ENCODE measurements at places on chromosomes 12 and 14. TPM values are rescaled to one million over a fixed set of nuclear protein-coding genes. Genes with fewer than 3 reads are reported as not detected.

The RHEBL1 gene
- 13.3 TPM for polyA plus RNA-seq

The AGAP2 gene
- polyA plus RNA-seq: 2.5 TPM

The HOXC12 gene
- not detected for polyA plus RNA-seq

The TMPRSS12 gene
- polyA plus RNA-seq: not detected

The ATP23 gene
- polyA plus RNA-seq: 15.5 TPM

GRCh38 chr14:103702497-103703432 lies 12.5 kb downstream of the XRCC3 start:
- DNase-seq: no peak
- no peak overlapping the region for H3K27ac ChIP-seq
- H3K36me3 ChIP-seq: peaks cover 47% of the 10 kb centered on the region
- no peak overlapping the region for H3K4me3 ChIP-seq
- no peaks in the 10 kb centered on the region for H3K27me3 ChIP-seq

GRCh38 chr12:127245009-127245408 lies 1022.0 kb upstream of the TMEM132C start:
- H3K36me3 ChIP-seq: no peaks in the 10 kb centered on the region
- no peak overlapping the region for H3K27ac ChIP-seq
- no peaks in the 10 kb centered on the region for H3K27me3 ChIP-seq
- no peak overlapping the region for H3K4me3 ChIP-seq
- no peak for DNase-seq

- H3K36me3 ChIP-seq: peaks cover 9% of the 10 kb centered on the region
- no peaks in the 10 kb centered on the region for H3K4me1 ChIP-seq
- H3K4me3 ChIP-seq: no peak overlapping the region
- H3K27me3 ChIP-seq: no peaks in the 10 kb centered on the region
- H3K27ac ChIP-seq: no peak overlapping the region
- no peak for DNase-seq
These were observed 97.5 kb downstream of the CRACR2A start for GRCh38 chr12:3655328-3655900.

- no peak overlapping the region for H3K27ac ChIP-seq
- H3K27me3 ChIP-seq: no peaks in the 10 kb centered on the region
- no peak overlapping the region for H3K4me3 ChIP-seq
- no peaks in the 10 kb centered on the region for H3K4me1 ChIP-seq
These were observed 73.6 kb downstream of the RBM19 start for GRCh38 chr12:113892556-113892955.

DNA sequence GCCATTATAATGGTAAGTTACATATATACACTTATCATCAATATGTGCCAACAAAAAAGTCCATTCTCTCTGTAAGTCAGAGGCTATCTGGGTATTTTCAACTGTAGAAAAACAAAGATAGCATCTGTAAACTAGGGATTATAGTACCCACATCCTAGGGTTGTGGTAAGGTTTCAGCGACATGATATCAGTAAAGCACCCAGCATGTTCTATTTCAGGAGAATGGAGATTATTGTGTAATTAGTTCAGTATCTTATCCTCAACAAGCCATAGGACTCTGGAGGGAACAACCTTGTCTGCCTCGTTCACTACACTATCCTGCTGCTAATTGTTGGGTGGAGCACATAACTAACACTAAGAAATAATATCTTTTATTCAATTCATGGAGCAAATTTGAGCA lies 19.7 kb upstream of the CKAP4 start:
- no peaks in the 10 kb centered on the region for H3K4me1 ChIP-seq
- no peak overlapping the region for H3K27ac ChIP-seq
- no peak for DNase-seq
- no peaks in the 10 kb centered on the region for H3K36me3 ChIP-seq
- H3K27me3 ChIP-seq: no peaks in the 10 kb centered on the region

DNA sequence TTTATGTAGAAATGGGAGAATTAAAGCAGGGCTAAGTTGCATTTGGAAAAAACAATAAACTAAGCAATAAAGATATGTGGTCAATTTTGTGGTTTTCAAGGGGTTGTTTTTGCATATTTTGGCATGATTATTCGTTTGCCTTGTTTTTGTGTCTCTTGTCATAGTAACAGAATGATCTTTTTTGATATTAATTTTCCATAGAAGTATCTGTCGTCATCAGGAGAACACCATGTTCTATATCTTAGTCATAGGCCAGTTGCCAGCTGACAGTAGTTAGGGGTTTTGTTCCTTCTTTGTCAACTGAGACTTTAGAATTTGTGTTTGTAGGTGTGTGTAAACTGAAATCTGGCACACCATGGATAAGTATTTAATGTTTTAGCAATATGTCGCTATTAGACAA lies 1354.8 kb downstream of the LRFN5 start:
- no peak for DNase-seq
- H3K27me3 ChIP-seq: no peaks in the 10 kb centered on the region
- H3K36me3 ChIP-seq: no peaks in the 10 kb centered on the region
- no peak overlapping the region for H3K4me3 ChIP-seq

- no peaks in the 10 kb centered on the region for H3K27me3 ChIP-seq
- H3K36me3 ChIP-seq: no peaks in the 10 kb centered on the region
- H3K27ac ChIP-seq: no peak overlapping the region
- H3K4me3 ChIP-seq: no peak overlapping the region
These were observed 536.8 kb upstream of the ATP2B1 start for GRCh38 chr12:90245391-90245790.

GRCh38 chr12:30934811-30935210 lies 8.3 kb downstream of the TSPAN11 start:
- DNase-seq: no peak
- no peak overlapping the region for H3K4me3 ChIP-seq
- H3K27ac ChIP-seq: no peak overlapping the region

DNA sequence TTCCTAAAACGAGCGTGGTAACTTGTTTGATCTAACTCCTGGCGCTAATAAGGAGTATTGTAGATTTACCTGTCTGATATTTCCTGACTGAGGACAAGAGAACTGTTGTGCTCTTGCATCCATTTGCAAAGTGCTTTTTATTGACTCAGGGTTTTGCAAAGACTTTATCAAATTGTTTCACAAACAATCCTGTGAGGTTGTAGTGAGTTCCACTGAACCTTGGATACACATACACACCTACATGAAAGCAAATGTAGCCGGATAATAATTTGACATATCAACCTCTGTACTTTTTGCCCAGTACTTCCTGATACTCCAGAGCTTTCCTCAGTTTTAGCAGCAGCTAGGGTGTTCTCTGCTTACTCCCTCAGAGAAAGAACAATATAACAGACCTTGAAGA lies 6.7 kb upstream of the PTGER2 start:
- peaks cover 11% of the 10 kb centered on the region for H3K4me1 ChIP-seq
- DNase-seq: no peak
- no peaks in the 10 kb centered on the region for H3K36me3 ChIP-seq

DNA sequence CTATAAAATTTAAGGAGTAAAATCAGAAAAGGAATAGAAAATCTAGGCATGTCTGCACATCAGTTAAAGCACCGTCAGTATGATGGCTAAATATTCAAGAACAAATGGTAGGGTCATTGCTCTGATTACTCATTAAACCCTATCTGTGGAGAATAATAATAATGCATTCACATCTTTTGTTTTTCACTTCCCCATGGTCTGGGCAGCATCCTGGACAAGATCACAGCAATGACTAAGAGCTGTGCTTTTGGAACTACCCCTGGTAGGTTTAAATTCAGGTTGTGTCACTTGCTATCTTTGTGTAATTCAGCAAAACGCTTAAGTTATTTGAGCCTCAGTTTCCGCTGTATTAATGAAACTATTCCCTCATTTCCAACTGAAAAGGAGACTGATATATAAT lies 33.1 kb downstream of the C12orf42 start:
- H3K4me3 ChIP-seq: no peak overlapping the region
- peaks cover 13% of the 10 kb centered on the region for H3K4me1 ChIP-seq
- no peaks in the 10 kb centered on the region for H3K36me3 ChIP-seq
- H3K27me3 ChIP-seq: no peaks in the 10 kb centered on the region
- H3K27ac ChIP-seq: peak overlapping the region; percentile 21
- DNase-seq: peak; percentile 83

- no peak for DNase-seq
- no peak overlapping the region for H3K4me3 ChIP-seq
- no peak overlapping the region for H3K27ac ChIP-seq
These were observed 3.0 kb downstream of the SIX1 start for GRCh38 chr14:60646226-60646818.

- no peak overlapping the region for H3K27ac ChIP-seq
- no peaks in the 10 kb centered on the region for H3K36me3 ChIP-seq
- H3K4me3 ChIP-seq: no peak overlapping the region
- no peaks in the 10 kb centered on the region for H3K27me3 ChIP-seq
These were observed 341.2 kb upstream of the KITLG start for GRCh38 chr12:88921434-88921833.

- H3K36me3 ChIP-seq: no peaks in the 10 kb centered on the region
- no peaks in the 10 kb centered on the region for H3K27me3 ChIP-seq
- no peak overlapping the region for H3K27ac ChIP-seq
These were observed 2.7 kb upstream of the GZMH start for GRCh38 chr14:24612196-24612595.

DNA sequence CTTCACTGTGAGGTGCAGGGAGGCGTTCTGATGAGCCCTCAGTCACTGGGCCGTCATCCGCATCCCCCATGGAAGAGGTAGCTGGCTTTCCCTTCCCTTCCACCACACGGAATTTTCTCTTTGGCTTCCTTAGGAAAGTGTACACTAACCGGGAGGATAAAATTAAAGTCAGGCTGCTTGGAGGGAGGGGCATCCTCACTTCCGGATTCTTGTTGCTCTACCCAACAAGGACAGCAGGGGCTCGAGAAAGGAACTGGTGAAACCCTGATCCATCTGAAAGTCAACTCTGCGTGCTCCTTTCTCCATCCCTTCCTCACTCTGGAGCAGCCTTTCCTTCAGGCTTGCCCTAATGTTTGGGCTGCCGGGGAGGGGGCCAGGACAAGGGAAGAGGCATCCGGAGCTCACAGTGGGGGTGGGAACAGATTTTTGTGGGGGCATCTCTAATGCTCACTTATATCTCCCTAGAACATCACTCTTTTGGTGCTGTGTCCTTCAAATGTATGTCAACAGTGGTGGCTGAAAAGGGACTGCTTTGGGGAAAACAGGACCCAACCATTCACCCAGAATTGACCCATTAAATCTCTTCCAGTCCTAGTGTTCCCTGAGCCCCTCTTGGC lies 101.4 kb upstream of the FKBP4 start:
- no peak overlapping the region for H3K27ac ChIP-seq
- H3K27me3 ChIP-seq: peaks cover 3% of the 10 kb centered on the region
- H3K4me1 ChIP-seq: peaks cover 7% of the 10 kb centered on the region
- no peak overlapping the region for H3K4me3 ChIP-seq
- H3K36me3 ChIP-seq: no peaks in the 10 kb centered on the region

DNA sequence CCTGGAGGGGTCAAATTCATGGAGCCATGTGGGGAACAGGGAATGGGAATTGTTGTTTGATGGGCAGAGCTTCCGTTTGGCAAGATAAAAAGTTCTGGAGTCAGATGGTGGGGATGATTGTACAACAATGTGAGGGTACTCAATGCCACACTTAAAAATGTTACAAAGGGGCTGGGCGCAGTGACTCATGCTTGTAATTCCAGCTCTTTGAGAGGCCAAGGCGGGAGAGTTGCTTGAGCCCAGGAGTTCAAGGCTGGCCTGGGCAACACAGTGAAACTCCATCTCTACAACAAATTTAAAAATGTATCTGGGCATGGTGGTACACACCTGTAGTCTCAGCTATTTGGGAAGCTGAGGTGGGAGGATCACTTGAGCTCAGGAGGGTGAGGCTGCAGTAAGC lies 66.0 kb upstream of the DIO3 start:
- H3K36me3 ChIP-seq: no peaks in the 10 kb centered on the region
- no peak overlapping the region for H3K4me3 ChIP-seq
- DNase-seq: no peak
- H3K27ac ChIP-seq: no peak overlapping the region

DNA sequence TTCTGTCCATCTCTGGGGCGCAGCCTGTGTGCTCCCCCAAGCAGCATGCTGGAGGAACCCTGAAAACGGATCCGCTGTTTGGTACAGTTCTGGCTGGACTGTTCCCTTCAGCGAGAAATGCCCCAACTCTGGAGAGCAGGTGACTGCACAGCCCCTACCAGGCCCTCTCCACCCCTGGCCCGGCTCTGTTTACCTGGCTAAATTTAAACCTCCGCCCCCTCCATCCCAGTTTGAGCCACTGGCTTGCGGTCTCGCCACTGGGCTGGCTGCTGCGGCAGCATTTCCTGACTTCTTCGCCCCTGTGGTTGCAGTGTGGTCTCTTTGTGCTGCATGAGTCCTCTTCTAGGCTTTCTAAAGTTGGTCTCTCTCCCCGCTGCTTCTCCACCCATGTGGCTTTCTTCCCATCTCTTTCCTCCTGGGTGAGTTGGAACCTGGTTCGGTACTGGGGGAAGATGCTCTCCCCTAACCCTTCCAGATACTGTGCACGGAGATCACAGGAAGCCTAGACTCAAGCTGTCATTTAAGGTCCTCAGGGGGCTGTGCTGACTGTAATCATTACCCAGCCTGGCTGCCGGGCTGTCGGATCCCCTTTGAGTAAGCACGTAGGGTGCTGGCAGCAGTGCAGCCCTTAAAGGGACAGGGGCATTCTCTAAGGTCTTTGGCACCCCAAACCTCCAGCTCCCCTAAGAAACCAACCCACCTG lies 60.6 kb downstream of the FBXL14 start:
- DNase-seq: peak; percentile 77
- H3K27ac ChIP-seq: peak overlapping the region; percentile 81
- H3K27me3 ChIP-seq: 0 out of 2 replicates have a peak, but pooled peaks cover 5% of the 10 kb centered on the region
- peaks cover 37% of the 10 kb centered on the region for H3K4me1 ChIP-seq
- H3K36me3 ChIP-seq: no peaks in the 10 kb centered on the region

DNA sequence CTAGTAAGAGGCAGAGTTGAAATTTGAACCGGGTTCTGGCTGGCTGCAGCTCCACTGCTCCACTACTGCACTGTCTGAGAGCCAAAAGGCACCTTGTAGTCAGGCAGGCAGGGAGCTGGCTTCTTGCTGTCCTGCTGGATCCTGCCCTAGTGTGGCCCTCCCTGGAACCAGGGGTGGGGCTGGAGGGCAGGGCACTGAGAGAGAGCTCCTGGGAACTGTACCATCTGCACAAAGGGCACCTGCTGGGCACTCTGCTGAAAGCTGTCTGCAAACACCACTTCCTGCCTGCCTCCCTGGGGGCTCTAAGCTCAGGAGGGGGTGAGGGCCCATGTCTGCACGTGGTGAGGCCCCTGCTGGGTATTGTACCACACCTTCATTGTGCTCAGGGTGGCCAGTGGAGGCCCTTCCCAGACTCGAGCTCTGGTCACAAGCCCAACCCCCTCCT lies 19.0 kb upstream of the TCL1B start:
- no peaks in the 10 kb centered on the region for H3K27me3 ChIP-seq
- H3K4me1 ChIP-seq: peaks cover 60% of the 10 kb centered on the region
- no peak overlapping the region for H3K4me3 ChIP-seq
- no peak for DNase-seq

Data from GM12878 (cell line).